ENCODE measurements at places on chromosomes 1 and 21.

DNA sequence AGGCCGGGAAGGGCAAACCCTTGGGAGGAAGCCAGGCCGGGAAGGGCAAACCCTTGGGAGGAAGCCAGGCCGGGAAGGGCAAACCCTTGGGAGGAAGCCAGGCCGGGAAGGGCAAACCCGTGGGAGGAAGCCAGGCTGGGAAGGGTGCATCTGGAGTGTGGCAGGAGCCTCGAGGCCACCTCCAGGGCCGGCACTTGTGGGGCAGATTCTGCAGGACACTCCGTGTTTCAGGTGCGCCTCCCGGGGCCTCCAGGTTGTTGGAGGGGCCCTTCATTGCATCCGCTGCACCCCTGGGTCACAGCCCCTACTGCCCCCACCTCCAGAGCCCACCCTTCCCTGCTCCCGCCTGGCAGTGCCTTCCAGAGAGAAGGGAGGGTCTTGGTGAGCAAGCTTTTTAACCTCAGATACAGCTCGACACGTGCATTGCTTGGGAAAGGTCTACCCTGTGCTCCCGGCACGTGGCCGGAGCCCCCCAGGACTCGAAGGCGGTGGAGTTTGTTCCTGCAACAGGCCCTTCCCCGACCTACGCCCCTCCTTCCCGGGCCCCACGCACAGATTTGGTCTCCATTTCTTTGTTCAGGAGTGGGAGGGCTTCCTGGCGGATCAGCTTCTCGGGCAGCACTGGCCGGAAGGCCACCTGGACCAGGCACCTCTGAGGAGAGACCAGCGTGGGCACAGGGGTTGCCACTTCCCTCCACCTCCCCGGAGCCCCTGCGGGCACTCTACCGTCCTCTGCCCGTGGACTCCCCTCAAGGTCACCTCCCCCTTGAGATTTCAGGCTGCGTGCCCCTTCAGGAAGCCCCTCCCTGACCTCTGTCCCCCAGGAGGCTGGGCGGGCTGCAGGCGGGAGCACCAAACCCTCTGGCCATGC lies 9.4 kb upstream of the TMEM52 start:
- no peak for DNase-seq

- no peak for DNase-seq
Observed at GRCh38 chr1:178960482-178961240, 65.0 kb upstream of the FAM20B start.

DNA sequence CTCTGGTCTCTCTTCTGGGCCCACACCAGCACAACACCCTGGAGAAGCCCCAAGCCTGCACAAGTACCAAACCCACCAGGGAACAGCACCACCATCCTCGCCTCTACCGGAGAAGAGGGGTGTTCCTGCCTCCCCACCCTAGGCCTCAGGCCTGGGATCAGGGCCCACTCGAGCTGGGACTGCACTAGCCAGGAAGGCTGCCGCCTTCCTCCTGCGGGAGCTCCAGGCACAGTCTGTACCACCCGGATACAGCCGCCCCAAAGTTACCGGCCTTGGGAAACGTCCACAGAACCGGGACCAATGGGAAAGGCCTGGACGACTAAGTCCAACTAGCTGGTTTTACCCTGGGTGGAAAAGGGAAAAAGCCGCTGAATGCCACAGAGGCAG lies 3.4 kb downstream of the TAL1 start:
- DNase-seq = no peak

- no peak for DNase-seq
Observed at GRCh38 chr1:227357927-227358302, 39.6 kb upstream of the CDC42BPA start.

GRCh38 chr1:1169429-1170214 lies 4.1 kb upstream of the TTLL10 start:
- no peak for DNase-seq

DNA sequence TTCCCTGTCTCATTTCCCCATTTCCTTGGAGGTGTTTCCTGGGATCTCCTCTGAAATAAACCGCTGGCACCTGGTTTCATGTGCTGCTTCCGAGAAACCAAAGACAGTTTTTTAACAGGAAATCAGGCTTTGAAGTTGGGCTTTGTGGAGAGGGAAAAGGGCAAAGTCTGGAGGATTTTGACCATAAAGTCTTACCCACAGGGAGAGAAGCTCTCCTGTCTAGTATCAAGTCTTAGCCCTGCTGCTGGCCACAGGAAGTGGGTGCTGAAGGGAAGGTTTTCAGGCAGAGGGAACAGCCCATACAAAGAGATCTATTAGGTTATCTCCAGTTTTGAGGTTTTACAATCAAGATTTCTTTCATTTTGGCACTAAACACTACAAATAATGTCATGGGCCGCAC lies 29.3 kb downstream of the SLC5A9 start:
- no peak for DNase-seq

DNA sequence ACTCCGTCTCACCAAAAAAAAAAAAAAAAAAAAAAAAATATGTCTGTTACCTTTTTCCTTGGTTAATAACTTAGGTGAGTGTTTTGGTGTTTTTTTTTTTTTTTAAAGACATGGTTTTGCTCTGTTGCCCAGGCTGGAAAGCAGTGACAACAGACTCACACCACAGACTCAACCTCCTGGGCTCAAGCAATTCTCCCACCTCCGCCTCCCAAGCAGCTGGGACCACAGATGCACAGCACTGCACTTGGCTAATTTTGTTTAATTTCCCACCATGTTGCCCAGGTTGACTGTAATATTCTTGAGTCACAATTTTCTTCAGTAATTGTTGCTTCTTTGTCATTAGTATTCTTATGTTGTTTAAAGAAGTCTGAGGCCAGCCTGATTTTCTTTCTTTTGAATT lies 149.2 kb upstream of the SYT6 start:
- no peak for DNase-seq

DNA sequence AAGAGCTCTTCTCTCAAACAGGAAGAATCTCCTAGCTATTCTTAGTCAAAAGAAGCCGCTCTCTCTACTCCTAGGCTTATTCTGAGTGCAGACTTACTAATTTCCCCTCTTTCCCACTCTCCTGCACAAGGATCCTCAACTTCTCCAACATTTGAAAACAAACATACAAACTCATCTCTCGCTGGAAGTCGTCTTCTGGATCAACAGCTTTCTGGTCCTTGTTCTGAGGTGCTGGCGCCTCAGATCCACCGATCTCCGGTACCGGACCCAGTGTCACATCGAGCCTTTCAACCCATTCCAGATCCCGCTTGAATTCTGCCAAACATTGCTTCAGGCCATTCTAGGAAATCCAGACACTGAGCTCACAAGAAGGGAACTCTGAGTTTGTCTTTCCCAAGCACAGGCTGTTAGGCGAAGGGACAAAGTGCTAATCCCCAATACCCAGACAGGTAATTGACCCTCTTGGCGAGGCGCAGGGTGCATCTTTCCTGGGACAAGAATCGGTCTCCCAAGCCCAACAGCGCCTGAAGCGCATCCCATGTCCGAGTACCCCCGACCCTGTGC lies 696 bp downstream of the EBNA1BP2 start:
- no peak for DNase-seq

DNA sequence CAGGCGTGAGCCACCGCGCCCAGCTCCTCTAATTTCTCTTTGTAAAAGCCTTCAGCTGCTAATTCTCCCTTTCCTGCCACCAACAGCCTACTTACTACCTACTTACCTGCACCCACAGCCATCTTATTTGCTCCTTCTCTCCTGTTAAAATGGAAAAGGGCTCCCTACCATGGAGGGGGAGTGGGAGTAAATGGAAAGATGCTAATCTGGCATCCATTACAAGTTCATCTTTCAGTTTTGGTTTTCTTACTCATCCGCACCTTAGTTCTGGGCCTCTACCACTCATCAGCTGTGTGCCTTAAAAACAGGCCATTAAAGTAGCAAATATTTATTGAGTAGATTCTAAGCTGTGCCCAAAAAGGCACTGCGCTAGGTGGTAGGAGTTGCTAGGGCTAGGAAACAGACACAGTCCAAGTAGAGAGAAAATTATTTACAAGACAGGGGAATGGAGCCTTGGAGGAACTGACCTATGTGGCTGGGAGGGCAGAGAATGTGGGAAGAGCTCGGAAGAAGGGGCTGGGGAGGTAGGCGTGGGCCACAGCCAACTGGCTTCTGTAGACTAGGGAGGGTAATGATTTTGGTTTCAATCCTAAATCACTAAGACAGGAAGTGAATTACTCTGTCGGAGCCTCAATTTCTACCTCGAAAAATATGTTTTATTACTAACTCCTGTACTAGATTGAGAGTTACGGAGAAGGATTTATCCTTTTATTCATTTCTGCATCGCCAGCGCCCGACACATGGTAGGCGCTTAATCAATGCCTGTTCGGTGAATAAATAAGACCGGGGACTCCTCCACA lies 685 bp upstream of the DDI2 start:
- peak; percentile 39 for DNase-seq

DNA sequence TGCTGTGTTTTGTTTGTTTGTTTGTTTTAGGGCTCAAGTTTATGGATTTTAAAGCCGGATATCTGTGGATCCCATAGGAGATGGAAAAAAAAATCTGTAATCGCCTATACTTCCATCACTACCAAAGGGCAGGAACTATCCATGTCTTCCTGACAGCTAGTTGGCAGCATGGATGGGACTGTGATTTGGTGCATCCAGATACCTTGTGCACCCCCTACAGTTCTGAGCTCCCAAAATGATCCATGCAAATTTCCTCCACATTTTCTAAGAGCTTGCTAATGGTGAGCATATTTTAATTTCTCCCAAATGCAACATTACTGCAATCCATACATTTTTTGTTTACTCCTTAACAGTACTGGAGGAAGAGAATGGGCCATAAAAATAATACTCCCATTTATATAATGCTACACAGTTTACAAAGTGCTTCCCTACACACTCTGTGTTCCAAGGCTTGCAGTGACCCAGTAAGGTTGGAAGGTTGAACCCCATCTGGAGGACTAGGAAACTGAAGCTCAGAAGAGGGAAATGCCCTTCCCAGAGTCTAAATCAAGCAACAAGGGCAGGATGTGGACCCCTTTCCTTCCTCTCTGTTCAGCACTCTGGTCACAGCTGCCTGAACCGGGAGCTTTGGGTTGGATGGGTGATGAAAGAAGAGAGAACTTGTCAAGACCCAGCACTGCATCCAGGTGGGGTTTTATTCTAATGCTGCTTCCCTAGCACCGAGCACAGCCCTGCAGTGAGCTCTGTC lies 48.0 kb downstream of the CAPN8 start:
- DNase-seq = no peak

DNA sequence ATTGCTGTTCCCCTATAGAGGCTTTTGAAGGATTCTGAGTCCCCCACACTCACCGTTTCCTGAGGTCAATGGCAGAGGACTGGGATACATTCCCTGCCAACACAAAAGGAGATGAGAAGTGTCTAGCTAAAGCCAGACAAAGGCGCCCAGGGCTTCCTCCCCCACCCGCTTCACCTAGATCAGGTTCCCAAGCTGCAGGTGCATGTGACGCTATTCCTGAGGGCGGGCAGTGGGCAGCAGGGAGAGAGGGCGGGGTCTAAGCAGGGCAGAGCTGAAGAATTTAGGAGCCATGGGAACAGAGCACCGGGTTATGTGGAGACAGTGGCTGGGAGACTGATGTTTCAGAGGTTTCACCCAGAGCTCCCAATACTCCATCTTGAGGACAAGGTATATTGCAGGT lies 6.0 kb upstream of the ARHGEF2 start:
- DNase-seq = no peak

DNA sequence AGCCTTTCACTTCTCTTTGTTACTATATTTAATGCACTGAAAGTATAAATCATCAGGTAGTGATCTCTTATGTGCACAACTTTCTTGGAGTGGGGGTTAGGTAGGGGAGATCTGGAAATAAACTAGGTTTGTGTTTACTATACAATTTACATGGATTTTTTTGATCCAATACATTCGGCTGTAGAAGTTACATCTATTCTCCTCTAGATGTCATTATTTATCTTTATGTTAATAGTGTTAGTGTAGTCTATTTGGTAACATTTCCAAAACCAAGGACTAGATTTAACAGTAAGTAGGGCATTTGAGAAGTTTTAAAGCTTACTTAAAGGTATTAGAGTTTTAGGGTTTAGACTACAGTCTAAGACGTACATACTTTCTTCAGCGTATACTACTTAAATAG lies 5.4 kb downstream of the VPS45 start:
- DNase-seq = peak; percentile 63
